Muscle of leg (tissue), 16 donors: ENCODE measurements at places on chromosomes 5 and 9. TPM values are rescaled to one million over a fixed set of nuclear protein-coding genes. Genes with fewer than 3 reads are reported as not detected.

- no peak overlapping the region for H3K27ac ChIP-seq
- H3K4me3 ChIP-seq, result no peak overlapping the region
- no peaks in the 10 kb centered on the region for H3K4me1 ChIP-seq
- no peaks in the 10 kb centered on the region for H3K36me3 ChIP-seq
- DNase-seq, result no peak
Observed at GRCh38 chr5:158011422-158011821, 152.5 kb upstream of the CLINT1 start.

- H3K4me1 ChIP-seq, result peaks cover 49% of the 10 kb centered on the region
- H3K27ac ChIP-seq, result peak overlapping the region; percentile 77
- H3K36me3 ChIP-seq, result no peaks in the 10 kb centered on the region
- no peak overlapping the region for H3K4me3 ChIP-seq
- no peaks in the 10 kb centered on the region for H3K27me3 ChIP-seq
Observed at GRCh38 chr9:120893611-120894307, 16.8 kb upstream of the PHF19 start.

- H3K4me1 ChIP-seq, result no peaks in the 10 kb centered on the region
- H3K36me3 ChIP-seq, result no peaks in the 10 kb centered on the region
- H3K27ac ChIP-seq, result no peak overlapping the region
- H3K27me3 ChIP-seq, result no peaks in the 10 kb centered on the region
- no peak for DNase-seq
Observed at GRCh38 chr9:84609779-84610178, 59.8 kb upstream of the NTRK2 start.

ZBTB5 gene
- 12.6 TPM for polyA plus RNA-seq

PNPLA7 gene
- 2.1 TPM for polyA plus RNA-seq

GABRA1 gene
- 0.11 TPM for polyA plus RNA-seq
